ENCODE measurements at places on chromosomes 5 and 9. TPM values are rescaled to one million over a fixed set of nuclear protein-coding genes. Genes with fewer than 3 reads are reported as not detected.
A peak's percentile ranks its signal among the peaks of the same experiment; 100 is the strongest.

DNA sequence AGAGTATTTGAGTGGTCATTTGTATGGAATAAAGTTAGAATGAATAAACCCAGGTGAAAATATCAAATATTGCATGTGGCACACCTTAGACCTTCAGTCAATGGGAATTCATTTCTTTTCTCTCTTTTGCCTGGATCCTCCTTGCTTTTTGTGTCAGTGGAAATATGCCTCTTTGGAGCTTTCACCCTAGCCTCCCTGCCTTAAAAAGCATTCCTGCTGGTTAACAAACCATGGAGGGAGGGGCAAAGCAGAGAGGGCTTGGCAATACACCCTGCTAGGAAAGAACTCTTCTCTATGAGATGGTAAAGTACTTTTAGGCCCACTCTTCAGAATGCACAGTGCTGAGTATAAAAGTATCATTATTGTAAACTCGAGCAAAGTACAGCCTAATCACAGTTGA, 383.7 kb downstream of the DMAC1 start:
- DNase-seq: no peak

DNA sequence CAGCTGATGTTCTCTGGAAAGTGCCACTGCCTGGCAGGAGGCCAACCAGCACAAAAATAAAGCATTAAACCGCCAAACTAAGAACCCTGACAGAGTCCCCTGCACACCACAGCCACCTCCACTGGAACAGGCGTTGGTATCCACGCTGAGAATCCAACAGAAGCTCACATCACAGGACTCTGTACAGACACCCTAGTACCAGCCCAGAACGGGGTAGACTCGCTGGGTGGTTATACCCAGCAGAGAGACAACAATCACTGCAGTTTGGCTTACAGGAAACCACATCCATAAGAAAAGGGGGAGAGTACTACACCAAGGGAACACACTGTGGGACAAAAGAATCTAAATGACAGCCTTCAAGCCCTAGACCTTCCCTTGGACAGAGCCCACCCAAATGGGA, 15.0 kb upstream of the POU5F2 start:
- no peak for DNase-seq

DNA sequence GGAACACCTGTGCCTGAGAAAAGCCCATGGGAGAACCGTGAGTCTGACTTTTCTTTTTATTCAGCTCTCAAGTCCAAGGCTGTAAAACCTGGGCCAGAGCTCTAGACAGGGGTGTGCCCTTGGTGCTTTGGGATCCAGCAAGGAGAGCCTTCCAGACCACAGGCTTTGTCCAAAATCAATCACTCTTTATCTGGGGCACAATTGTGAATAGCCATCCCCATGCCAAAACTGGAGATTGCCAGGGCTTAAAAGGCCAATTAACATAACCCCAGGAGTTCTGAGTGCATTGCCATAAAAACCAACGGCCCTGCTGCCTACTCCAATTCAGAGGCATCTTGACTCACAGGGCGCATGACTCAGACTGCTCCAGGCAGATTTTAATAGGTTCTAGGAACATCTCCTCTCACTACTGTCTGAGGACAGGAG, 391.8 kb downstream of the ARHGEF28 start:
- peak; percentile 80 for DNase-seq

DNA sequence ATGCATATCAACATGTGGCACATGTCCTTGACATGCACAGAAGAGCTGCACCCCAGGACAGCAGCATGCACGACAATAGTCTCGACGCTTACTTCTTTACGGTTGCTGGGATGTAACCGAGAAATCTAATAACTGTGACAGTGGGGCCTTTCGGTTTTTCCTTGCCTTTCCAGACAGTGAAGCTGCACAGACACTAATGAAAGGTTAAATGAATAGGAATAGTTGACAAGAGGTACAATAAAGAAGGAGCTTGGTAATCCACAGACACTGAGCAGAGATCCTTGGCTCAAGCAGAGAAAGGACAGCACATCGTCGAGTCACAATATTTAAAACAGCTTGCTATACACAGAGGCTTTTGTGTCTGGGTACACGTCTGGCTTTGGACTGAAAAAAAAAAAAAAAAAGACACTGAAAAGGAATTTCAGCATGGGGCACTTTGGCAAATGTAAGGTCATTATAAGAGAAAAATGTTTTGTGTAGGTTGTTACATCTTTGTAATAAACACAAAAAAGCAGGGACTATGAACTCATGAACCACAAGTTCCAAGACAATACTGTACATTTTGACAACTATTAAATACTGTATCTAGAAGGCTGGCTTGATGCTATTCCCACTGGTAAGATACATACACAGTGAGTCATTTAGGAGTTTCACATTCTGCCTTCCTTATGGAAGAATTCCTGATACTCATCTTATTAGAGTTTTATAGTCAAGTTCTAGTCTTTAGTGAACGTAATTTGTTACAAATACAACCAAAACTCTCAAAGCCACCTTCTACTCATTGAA, 5.6 kb downstream of the BNC2 start:
- no peak for DNase-seq

Gene MYOT
- 26.3 TPM for total RNA-seq

Gene DIPK1B
- 6.6 TPM for total RNA-seq

Gene ARRDC1
- total RNA-seq: 28.2 TPM

Gene ENHO
- total RNA-seq: 2.0 TPM

Gene SV2C
- total RNA-seq: 0.99 TPM
